ENCODE measurements at places on chromosomes 16 and 17.

GRCh38 chr17:33964344-33964979, 290.6 kb upstream of the CCL2 start:
- DNase-seq, result no peak

- DNase-seq, result no peak
Observed at GRCh38 chr16:1374418-1375297, 22.9 kb downstream of the GNPTG start.

GRCh38 chr17:68385490-68386215, 71.6 kb downstream of the WIPI1 start:
- DNase-seq, result no peak

DNA sequence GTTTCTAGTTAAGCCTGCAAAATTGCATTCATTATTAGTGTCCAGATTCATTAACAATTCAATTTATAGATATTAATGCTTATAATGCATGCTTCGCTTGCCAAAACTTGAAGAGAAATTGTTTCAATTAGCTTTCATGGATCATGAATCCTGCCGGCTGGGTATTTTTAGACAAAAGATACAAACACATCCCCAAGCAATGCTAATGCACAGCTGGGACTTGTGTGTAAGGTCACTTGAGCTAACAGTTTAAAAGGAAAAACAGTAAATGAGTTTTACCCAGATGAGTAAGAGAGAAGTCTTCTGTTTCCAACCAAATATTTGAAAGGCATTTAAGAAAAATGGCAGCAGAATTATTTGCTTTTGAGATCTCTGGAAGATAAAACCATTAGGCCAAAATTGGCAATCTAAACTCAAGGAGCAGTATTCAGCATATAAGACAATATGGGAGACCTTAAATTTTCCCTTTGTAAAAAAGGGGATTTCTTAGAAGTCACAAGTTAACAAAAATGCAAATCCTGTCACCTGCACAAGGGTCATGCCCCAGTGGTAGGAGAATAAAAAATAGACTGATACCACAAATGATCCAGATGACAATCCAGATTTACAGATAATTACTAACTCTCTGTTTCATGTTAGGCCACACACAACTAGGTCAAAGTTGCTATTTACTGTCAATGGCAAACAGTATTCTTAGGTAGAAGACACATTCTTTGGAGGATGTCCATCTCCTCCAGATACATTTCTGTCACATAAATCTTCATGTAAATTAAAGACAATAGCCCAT, 418.4 kb upstream of the PMFBP1 start:
- no peak for DNase-seq

GRCh38 chr16:57871456-57871855, 69.2 kb upstream of the KIFC3 start:
- no peak for DNase-seq

DNA sequence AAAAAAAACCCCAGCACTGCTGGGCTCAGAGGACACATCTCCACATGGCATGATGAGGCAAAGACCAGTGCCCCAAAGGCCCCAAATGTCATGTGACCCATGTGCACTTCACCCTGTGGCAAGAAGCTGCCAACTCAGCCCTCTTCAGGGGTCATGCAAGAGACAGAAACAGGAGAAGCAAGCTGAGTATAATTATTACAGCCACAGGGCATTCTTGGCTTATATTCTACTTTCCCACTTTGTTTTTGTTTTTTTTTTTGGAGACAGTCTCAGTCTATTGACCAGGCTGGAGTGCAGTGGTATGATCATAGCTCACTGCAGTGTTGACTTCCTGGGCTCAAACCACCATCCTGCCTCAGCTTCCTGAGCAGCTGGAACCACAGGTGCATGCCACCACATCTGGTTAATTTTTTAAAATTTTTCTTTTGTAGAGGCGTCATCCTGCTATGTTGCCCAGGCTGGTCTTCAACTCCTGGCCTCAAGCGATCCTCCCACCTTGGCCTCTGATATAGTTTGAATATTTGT, 32.7 kb upstream of the LITAF start:
- no peak for DNase-seq

DNA sequence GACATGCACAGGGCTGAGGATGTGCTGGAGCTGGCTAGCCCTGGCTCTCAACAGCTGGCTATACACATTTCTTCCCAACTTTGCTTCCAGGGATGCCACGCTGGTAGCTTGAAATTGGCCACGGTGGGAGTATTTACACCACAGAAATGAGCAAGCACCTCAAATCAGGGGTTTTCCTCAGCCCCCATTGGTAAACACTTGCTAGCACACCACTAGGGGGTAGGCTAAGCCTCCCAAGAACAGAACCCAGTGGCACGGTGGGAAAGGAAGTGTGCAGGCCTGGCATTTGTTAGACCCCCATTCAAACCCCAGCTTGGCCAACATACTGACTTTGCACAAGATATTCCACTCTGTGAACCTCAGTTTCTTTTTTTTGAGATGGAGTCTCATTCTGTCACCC, 12.9 kb downstream of the DRC3 start:
- DNase-seq, result no peak
